ENCODE measurements at places on chromosomes 1 and 21.

GRCh38 chr1:88022516-88022915 lies 661.6 kb upstream of the PKN2 start:
- H3K27me3 ChIP-seq = no peaks in the 10 kb centered on the region
- no peak overlapping the region for H3K4me3 ChIP-seq
- no peaks in the 10 kb centered on the region for H3K4me1 ChIP-seq
- DNase-seq = no peak
- H3K27ac ChIP-seq = no peak overlapping the region
- no peaks in the 10 kb centered on the region for H3K36me3 ChIP-seq

DNA sequence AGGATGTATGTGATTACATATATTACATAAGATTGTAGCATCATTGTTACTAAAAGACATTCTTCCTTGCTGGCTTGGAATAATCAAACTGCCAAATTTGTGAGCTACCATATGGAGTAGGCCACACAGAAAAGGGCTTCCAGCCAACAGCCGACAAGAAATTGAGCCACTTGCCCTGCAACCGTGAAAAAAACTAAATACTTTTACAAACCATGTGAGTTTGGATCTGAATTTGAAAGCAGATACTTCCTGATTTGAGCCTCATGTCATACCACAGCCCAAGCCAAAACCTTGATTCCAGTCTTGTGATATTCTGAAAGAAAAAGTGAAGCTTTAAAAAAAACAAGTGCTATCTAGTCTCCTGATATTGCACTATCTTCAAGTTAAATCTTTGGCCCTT lies 55.6 kb upstream of the PRMT6 start:
- H3K4me3 ChIP-seq = no peak overlapping the region
- H3K27ac ChIP-seq = no peak overlapping the region
- no peaks in the 10 kb centered on the region for H3K4me1 ChIP-seq
- no peak for DNase-seq

DNA sequence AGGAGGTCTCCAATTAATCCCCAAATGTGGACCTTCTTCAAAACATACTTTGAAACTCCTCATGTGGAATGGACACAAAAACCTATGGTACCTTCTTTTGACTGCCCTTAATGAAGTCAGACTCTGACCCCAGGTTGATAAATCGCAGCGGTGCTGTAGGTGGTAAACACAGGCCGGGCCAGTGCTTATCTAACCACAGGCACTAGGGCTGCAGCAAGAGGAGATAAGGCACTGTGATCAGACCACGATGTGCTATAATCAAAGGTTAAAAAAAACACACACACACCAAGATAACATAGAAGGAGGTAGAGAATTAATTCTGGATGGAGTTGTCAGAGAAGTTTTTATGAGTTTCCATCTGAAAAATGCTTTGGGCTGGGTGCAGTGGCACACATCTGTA lies 52.3 kb upstream of the SIPA1L2 start:
- no peaks in the 10 kb centered on the region for H3K36me3 ChIP-seq
- H3K27me3 ChIP-seq = no peaks in the 10 kb centered on the region
- H3K4me1 ChIP-seq = no peaks in the 10 kb centered on the region
- no peak for DNase-seq
- H3K27ac ChIP-seq = no peak overlapping the region
- H3K4me3 ChIP-seq = no peak overlapping the region

- no peak overlapping the region for H3K4me3 ChIP-seq
- no peaks in the 10 kb centered on the region for H3K27me3 ChIP-seq
- H3K4me1 ChIP-seq = no peaks in the 10 kb centered on the region
Observed at GRCh38 chr1:53126495-53126894, 15.9 kb downstream of the SLC1A7 start.

Data from prostate gland (tissue), 2 donors.